Urinary bladder (tissue), 4 donors: ENCODE measurements at places on chromosomes 11 and 22.
A peak's percentile ranks its signal among the peaks of the same experiment; 100 is the strongest.

GRCh38 chr11:124075841-124076651 is 34.9 kb upstream of the OR10G7 start:
- no peak for DNase-seq

DNA sequence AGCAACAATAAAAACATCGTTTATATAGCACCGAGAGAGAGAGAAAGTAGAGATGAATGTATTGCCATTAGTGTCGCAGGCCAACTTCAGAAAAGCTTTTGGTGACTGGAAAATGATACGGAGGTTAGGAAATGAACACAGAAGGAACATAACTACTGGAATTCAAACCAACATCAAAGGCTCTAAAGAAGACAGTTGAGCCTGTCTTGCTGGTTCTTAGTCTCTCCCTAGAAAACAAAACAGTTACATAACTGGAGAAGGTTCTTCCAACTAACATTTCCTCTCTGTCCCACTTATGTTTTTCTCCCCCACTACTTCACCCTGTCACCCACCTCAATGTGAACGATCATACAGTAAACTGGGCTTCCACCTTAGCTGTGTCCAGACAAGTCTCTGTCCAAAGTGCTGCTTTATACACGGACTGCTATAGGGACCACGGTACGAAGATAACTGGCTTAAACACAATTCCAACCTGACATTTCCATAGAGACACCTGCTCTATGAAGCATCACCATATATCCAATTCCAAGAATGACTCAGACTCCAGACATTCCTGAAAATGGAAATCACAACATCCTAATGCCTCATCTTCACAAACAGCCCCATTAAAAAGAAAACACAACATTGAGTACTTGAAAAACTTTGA is 85.2 kb upstream of the ARHGAP32 start:
- no peak for DNase-seq

DNA sequence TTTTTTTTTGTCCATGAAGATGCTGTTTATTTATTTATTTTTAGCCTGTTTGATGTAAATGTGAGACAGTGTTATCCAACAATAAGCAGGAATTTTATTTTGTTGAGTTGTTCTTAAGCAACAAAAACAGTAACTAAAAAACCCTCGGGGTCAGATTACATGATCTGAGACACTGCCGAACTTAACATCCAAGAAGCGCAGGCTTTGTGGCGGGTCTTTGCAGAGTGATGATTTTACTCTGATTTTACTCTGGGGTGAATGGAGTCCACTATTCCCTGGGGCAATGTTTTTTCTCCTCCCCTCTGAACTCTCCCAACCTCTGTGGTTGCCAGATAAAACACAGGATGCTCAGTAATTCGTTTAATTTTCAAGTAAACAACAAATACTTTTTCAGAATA is 450.1 kb upstream of the B3GAT1 start:
- no peak for DNase-seq

GRCh38 chr11:73415854-73416615 is 39.8 kb downstream of the RELT start:
- no peak for DNase-seq

GRCh38 chr11:7551571-7551970 is 37.8 kb downstream of the PPFIBP2 start:
- DNase-seq: no peak

- DNase-seq: no peak
Measured at GRCh38 chr11:45921561-45922424, 663 bp upstream of the LARGE2 start.

DNA sequence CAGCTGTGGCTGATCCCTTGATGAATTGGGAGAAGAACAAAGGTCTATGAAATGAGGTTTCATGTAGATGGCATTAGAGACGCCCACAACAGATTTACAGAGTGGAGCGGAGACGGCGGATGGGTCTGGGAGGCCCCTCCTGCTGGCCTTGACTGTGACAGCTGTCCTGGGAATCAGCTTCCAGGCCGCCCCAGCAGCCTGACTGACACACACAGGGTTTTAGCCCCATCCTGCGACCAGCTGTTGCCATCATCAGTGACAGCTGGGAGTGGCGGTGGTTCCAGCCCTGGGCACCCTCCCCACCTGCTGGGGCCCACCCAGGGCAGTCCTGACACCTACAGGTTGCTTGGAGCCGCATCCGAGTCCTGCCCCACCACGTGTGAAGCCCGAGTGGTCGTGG is 64.0 kb upstream of the PPP6R3 start:
- no peak for DNase-seq

- DNase-seq: no peak
Measured at GRCh38 chr11:86547727-86548126, 124.7 kb downstream of the ME3 start.

DNA sequence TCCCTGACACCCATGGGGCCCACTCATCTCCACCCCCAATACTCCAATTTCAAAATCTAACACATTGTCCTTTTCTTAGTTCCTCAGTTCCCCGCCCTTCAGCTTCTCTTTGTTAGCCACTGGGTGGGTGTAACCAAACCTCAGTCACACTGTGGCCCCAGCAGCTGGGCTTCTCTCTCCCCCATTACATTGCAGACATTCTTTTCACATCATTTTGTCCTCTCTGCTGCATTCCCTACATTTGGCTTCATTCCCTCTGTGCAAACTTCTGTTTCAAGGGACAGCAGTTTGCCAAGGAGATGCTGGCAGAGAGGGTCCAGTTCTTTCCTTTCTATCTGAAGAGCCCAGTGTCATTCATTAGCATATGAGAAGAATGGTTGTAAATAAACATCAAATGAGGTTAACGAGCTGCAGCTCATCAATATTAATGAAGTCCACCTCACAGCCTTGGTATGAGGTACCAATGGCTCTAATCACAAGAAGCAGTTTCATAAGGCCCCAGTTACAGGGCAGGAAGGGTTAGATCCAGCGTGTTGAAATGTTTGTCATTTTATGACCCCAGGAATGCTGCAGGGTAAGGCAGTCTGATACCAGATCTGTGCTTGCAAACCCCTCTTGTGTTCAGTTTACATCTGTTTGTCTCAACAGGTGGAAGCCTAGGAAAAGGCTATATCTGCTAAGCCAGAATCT is 72.3 kb downstream of the ARFGAP2 start:
- no peak for DNase-seq

- DNase-seq: no peak
Measured at GRCh38 chr11:68266121-68266891, 5.5 kb downstream of the C11orf24 start.

- peak; percentile 4 for DNase-seq
Measured at GRCh38 chr22:22207845-22208564, 36.6 kb upstream of the VPREB1 start.

- no peak for DNase-seq
Measured at GRCh38 chr22:18065256-18065655, 12.5 kb upstream of the PEX26 start.

- no peak for DNase-seq
Measured at GRCh38 chr11:105162506-105162905, 22.9 kb upstream of the CARD18 start.

GRCh38 chr11:47020793-47021526 is 84.4 kb downstream of the CSTPP1 start:
- DNase-seq: no peak

DNA sequence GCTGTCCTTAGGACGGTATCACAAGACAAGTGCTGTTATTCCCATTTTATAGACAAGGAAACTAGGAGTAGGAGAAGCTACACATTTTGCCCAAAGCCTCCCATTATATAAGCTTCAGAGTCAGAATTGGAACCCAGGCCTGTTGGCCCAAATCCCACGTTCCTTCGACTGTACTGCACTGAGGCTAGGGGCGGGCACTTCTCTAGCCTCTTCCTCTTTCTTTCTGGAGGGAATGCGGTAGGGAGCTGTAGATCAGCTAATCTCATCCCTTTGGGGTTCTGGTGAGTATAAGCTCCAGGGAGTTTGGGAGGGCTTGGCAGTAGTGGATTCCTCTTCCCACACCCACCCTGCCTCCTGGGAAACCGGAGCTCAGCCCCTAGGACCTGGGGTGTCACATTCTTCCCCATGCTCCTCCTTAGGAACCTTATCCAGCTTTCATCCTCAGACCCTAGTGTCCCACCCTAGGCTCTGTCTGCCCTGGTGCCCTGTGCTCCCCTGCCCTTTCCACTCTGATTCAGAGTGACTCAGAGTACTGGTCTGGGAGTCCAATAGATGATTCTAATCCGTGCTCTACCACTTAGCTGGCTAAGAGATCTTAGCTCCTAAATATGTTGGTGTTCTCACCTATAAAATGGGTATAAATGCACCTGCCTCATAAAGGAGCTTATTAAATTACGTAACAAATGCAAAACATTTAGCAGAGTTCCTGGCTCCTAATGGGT is 29.3 kb downstream of the PHLDB1 start:
- no peak for DNase-seq

DNA sequence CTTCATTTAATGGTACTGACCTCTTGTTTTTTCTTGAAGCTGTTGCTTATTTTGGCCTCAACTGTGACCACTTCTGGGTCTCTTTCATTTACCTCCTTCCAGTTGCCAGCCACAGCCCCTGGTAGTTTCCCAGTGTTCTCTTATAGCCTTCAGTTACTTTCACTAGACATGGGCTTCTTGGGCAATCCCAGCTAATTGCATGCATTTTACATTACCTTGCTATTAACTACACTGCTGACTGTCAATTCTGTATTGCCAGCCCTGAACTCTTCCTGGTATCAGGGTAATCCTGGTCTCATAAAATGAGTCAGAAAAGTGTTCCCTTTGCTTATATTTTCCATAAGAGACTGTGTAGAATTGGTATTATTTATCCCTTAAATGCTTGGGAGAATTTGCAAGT is 195.8 kb upstream of the LARGE1 start:
- DNase-seq: no peak

DNA sequence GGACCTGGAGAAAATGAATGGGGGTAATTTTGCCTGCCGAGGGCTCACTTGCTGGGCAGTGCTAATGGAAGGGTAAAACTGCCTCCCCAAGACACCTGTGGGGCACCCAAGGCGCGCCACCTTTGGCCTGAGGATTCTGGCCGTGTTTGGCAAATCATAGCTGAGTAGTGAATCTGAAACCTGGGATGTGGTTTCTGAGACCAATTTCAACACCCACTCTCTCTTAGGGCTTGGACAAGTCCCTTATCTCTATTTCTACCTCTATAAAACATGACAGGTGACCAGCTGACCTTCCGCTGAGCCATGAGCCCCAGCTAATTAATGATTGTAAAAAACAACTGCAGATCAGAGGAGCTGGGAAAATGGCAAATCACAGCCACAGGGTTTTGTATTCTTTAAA is 1.5 kb upstream of the PACSIN3 start:
- DNase-seq: no peak

- no peak for DNase-seq
Measured at GRCh38 chr11:120172054-120172911, 34.4 kb upstream of the TRIM29 start.

- no peak for DNase-seq
Measured at GRCh38 chr11:8426076-8426475, 162.4 kb upstream of the LMO1 start.

- no peak for DNase-seq
Measured at GRCh38 chr22:44051358-44051757, 27.3 kb downstream of the PARVB start.

DNA sequence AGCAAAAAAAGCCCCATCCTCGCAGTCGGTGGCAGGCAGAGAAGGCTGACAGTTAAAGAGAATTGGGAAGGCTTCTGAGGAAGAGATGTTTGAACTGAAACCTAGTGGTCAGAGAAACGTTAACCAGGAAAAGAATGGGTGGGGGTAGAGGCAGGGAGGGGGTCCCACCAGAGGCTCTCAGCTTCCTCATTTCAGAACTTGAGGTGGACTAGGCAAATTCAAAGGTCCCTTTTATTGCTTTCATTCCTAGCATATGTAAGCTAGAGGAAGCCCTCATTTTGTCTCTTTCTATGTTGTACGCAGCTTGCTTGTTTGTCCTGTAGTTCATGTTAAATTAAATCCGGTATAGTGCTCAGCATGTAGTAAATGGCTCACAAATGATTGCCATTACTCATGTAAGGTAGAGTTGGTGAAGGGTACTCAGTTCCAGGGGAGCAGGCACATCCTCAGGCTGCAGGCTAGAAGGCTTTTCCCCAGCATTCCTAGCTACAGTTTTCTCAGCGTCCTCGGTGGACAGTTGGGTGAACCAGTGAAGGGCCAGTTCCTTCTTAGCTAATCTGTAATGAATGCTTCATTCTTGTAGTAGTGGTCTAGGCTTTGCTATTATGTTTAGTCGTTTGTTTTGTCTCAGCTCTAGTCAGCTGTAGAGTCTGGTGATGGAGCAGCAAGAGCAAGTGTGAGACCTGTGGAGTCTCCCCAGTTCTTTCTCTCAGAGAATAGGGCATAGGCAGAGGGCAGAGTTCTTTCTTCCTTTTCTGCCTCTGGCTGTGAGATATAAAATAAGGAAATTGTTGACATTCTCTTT is 58.6 kb downstream of the UVRAG start:
- DNase-seq: no peak

- no peak for DNase-seq
Measured at GRCh38 chr11:114130115-114130576, 70.6 kb downstream of the ZBTB16 start.

DNA sequence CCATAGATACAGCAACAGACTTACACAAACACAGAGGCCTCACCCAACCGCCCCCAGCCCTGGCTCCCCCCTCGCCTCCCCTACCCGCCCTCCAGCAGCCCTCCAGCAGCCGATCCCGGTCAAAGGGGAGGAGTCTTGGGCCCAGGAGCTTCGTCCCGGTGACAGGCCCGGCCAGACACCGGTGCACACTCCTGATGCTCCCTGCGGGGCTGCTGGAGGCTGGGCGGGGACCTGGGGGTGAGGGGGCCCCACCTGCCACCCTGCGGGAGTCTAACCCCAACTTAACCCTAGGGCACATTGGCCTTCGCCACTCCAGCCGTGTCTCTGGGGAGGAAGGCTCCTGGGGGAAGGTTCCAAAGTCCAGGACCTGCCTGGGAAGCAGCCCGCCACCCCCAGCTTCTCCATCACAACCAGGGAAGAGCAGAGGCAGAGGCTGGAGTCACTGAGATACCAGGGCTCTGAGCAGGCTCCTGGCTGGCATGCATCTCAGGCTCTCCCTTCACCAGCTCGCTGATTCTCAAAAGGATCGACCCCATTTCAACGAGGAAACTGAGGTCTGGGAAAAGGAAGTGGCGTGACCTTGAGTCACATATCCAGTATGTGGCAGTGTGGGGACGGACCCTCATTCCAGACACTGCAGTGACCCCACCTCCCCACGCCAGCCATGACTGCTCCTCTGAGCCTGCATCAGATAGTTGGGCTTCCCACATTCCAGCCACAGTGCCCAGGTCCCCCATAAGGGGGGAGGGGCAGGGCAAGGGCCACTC is 14.4 kb downstream of the BCL9L start:
- no peak for DNase-seq

DNA sequence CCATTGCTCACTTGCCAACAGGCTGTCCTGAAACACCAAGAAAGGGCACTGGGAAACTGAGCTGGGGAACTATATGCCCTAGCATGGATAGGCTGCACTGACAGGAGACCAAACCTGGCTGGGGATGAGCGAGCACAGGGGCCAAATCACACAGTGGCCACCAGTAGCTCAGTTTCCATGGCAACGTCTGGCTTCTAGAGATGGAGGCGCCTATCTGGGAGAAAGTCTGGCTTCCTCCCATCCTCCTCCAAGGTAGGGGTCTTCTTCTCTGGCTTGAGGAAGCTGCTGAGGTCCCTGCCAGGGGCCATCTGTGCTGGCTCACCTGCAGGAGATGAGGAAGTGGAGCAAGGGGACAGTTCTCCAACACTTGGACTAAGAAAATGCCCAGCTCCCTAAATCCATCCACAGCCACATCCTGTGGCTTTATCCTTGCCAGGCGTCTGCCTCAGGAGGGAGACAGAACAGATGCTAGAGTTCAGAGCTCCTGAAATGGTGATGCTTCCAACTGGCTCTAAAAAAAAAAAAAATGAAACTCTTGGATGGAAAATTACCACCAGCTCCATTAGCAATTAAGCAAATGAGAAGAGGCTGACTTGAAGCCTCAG is 48.3 kb downstream of the SYT13 start:
- DNase-seq: no peak

- DNase-seq: no peak
Measured at GRCh38 chr11:88282747-88283515, 54.6 kb downstream of the CTSC start.
